ENCODE measurements at places on chromosomes 2 and 18.

DNA sequence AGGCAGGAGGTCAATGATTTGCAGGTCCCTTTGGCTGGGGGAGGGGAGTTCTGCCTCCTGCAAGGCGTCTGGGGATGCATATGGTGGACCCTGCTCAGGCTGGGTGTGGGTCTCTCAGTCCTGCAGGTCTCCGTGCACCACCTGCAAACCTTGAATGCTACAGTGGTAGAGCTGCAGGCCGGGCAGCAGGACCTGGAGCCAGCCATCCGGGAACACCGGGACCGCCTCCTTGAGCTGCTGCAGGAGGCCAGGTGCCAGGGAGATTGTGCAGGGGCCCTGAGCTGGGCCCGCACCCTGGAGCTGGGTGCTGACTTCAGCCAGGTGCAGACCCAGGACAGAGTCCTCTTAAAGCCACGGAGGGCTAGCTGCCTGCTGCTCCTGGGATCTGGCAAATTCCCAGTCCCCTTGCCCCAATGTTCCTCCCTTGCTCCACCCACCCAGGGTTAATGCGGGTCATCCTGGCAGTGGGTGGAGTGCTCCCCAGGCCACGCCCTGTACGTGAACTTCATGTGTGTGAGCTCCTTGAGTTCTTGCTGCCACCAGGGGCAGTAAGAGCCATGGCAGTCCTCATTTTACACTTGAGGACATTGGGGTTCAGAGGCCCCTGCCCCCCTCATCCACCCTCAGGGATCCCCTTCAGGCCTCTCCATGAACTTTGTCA is 3.1 kb downstream of the PROM2 start:
- no peak for DNase-seq

GRCh38 chr2:102083393-102083703 is 59.2 kb upstream of the IL1R1 start:
- DNase-seq = no peak

GRCh38 chr2:214436470-214436869 is 25.6 kb downstream of the VWC2L start:
- no peak for DNase-seq

DNA sequence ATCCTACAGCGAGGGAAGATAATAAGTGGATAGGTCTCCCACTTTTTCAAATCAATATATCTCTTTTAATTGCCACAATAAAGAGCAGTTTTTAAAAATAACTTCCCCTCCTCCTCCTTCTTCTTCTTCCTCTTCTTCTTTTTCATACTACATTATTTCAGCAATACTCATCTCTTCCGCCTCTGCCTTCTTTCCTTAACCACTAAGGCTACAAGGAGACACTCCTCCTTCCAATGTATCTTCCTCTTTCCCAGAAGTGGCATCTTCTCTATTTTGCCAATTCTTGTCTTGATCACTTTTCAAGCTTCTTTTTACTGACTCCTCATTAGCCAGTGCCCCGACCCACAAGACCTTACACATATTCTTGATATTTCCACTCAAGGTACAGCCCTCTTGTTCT is 546.6 kb upstream of the CHAC2 start:
- DNase-seq = no peak

DNA sequence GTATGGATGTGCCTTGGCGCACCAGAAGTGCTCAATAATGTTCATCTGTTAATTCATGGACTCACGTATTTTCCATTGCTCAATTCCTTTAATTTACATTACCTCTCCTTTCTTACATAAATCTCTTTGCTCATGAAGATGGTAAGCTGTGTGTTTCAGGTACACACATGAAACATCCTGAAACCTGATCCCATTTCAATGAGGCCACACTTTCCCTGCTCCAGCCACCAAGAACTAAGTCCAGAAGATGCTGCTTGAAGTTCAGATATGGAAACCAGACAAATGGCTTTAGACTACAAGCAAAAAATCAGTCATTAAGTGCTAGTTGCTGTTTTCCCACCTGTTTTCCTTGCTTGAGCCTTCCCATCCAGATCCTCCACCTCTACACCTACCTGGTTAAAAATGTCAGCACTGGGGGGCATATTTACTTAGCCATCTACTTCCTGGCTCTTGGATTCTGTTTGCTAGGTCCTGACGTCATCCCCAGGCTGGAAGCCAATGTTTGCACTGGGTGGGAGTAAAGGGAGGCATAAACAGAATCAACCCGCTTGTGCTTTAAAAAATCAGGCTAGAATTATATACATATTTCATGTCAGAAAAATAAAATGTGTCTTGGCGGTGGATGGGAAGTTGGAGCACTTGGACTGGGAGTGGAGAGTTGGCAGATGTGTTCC is 309.7 kb downstream of the OSR1 start:
- DNase-seq = no peak

Measured in stimulated activated CD4-positive, alpha-beta T cell treated with anti-CD3 and anti-CD28 coated beads, Interleukin-1b, Interleukin-23, amount 100 ng/mL, for 24 hours (primary cell).